Stimulated activated CD8-positive, alpha-beta memory T cell treated with anti-CD3 and anti-CD28 coated beads, Interleukin-15, amount 100 ng/mL, for 24 hours (primary cell): ENCODE measurements at places on chromosomes 1 and 21.

DNA sequence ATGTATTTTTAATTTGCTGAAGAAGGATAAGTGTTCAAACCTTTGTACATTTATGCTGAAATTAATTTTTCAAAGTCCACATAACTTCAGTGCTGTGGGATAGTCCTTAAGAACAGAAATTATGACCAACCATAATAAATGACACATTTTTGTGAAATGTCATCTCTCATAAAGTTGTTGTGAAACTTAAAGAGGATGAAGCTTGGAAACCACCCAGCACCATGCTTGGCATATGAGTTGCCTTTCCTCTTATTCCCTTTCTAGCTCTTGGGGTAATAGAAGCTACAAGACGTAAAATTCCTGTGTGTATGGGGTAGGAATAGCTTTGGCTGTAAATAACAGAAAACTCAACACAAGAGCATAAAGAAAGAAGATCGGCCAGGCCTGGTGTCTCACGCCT lies 18.9 kb upstream of the USP24 start:
- no peak for DNase-seq

DNA sequence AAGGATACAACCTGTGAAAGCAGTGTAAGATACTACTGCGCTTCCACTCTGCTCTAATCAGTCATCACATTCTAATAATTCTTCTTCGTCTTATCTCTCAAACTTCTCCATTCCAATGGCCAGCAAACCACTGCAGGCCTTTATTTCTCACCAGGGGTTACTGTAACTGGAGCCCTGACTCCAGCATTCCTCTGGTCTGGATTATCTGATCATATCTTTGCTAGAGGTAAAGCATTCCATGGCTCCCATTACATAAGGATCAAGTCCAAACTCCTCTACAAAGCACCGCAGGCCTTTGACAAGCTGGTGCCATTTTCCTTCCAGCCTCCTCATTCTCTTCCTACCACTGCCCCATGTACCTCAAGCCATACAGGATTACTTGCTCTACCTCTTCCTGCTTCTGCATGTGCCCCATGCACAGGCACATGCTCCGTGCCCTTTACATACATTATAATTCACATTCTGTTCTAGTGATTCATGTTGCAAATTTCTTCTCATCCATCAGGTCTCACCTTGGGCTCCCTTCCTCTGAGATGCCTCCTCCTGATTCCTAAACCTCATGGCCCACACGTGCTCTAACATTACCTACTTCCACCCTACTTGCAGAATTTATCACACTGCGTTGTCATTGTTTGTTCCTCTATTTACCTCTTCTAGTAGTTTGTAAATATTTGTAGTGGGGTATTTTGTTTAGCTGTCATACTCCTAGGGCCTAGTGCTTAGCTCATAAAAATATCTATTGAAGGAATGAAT lies 9.3 kb upstream of the SERBP1 start:
- no peak for DNase-seq

- DNase-seq: no peak
Measured at GRCh38 chr1:22184454-22184853, 41.6 kb upstream of the WNT4 start.

DNA sequence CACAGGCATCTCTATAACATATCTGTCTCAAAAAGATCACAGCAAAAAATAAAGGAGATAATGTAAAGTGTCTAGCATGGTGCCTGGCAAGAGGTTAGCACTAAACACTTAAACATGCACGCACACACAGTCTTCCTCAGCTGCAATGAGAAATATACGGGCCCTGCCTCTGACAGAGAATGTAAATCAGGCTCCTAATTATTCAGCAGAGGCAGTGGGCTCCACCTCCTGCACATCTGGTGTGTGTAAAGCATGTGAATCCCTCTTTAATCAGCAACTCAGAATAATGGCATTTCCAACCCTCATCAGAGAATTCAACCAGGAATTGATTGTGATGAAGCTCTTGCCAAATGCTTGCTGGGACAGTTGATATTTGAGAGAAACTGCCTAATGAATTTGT lies 85.6 kb upstream of the KCNA3 start:
- DNase-seq: no peak

GRCh38 chr1:230819976-230820375 lies 48.3 kb downstream of the C1orf198 start:
- no peak for DNase-seq

- no peak for DNase-seq
Measured at GRCh38 chr1:151197863-151198253, 494 bp upstream of the PIP5K1A start.

GRCh38 chr1:223653431-223653830 lies 12.1 kb downstream of the CAPN8 start:
- DNase-seq: no peak

- no peak for DNase-seq
Measured at GRCh38 chr1:3133686-3134085, 64.7 kb downstream of the PRDM16 start.

DNA sequence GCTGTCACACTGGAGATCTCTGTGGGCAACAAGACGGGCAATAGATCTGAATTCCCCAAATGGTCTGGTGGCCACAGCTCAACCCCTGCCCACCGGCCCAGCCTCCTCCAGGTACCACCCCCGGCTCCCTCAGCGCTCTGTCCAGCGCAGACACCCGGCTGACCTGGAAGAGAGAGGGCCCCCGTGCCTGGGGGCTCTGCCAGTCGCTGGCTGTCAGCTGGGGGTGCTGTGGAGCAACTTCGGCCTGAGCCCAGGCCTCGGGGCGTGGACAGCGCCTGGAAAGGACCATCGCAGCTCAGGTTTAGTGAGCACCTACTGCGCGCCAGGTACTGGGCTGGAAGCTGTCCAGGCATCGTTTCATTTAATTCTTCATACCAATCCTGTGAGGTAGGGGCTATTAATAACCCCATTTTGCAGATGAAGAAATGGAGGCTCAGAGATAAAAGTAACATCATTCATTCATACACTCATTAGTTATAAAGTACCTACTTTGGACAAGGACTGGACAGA lies 51.0 kb downstream of the AHDC1 start:
- DNase-seq: no peak

DNA sequence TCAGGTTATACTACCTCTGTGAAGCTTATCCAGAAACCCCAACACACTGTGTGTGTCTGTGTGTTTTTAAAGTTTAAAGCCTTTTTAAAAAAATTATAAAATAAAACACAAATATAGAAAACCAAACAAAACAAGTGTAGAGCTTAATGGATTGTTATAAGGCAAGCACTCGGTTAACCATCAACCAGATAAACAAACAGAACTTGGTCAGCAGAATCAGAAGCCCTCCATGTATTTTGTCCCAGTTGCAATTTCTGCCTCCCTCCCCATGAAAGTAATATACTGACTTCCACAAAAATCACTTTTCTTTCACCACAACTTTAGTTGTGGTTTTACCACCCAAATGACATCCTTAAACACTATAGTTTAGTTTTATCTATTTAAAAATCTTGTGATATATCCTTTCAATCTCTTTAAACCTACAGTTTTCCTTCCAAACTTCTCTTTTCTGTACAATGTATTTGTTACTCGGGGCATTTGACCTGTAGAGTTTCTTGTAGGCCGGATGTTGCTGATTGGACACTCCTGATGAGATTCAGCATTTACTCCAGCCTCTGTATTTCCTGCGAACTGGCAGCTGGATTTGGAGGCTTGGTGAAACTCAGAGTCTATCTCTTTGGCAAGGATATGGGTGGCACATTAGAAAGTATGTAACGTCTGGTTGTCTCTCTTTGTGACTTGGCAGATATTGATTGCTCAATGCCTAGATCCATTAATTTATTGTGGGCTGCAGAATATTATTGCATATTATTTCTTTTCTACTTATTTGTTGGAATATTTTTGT lies 8.6 kb downstream of the PAPPA2 start:
- DNase-seq: no peak

DNA sequence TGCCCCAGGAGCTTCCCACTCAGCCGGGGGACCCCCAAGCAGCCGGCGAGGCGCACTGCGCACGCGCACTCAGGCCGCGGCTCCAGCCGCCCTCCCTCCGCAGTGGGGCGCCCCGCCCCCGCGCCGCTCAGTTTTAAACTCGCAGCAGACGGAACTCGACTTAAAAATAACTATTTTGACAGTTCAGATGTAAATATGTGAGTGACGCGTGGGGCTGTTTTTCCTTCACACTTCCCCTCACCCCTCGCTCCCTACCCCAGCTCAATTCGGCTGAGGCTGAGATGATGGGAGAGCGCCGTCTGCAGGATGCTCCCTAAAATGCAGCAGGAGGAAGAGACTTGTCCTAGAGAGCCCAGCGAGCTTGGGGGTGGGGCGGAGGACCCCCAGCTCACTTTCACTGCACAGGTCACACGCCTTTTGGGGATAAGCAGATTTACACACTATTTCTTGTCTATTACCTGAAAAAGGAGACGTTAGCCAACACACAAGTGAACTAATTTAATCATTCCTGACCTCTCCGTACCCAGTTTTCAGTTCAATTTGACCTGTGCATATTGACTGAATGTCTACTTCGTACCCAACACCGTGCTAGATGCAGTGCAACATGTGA lies 8.9 kb upstream of the LEMD1 start:
- peak; percentile 42 for DNase-seq

DNA sequence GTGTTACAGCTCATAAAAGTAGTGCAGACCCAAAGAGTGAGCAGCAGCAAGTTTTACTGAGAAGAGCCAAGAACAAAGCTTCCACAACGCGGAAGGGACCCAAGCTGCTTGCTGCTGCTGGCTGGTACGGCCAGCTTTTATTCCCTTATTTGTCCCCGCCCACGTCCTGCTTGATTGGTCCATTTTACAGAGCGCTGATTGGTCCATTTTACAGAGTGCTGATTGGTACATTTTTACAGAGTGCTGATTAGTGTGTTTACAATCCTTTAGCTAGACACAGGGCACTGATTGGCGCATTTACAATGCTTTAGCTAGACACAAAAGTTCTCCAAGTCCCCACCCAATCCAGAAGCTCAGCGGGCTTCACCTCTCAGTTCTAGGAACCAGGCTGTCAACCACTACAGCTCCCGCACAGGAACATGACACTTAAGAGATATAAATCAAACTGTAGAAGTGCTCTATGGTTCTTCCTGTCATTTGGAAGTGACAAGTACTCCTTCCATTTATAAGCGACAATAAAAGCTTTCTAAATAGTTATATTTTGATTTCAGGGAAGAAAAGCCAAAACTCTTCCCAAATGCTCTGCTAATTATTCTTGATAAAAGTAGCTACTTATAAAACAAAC lies 28.5 kb downstream of the RNF115 start:
- DNase-seq: no peak
